NCI-H1436 (cell line): ENCODE measurements at places on chromosomes 1 and 21.

DNA sequence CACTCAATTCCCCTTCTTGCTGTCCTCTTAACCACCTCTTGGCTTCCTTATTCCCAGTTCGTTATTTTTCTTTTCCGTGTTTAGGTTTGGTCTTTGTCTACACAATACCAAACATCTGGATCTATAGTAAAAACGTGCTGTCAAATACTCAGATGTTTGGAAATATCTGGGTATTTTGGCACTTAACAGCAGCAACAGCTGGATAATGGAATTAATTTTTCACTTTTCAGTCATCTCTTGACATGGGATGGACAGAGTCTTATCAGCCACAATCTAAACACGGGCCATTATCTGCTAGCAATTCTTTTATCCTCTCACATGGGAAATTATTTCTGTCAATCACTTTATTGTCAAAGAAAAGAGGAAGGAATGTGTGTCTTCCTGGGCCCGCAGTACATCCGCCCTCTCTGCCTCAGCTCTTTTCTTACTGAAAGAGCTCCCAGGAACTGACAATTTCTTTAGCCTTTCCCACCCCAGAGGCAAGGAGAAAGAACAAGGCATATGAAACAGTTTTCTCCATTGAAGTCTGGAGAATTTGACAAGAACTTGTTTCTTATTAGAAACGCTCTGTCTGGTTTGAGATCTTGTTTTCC lies 13.4 kb downstream of the NHLH2 start:
- DNase-seq, result no peak

- no peak for DNase-seq
Observed at GRCh38 chr1:154407198-154408091, 2.3 kb downstream of the IL6R start.

DNA sequence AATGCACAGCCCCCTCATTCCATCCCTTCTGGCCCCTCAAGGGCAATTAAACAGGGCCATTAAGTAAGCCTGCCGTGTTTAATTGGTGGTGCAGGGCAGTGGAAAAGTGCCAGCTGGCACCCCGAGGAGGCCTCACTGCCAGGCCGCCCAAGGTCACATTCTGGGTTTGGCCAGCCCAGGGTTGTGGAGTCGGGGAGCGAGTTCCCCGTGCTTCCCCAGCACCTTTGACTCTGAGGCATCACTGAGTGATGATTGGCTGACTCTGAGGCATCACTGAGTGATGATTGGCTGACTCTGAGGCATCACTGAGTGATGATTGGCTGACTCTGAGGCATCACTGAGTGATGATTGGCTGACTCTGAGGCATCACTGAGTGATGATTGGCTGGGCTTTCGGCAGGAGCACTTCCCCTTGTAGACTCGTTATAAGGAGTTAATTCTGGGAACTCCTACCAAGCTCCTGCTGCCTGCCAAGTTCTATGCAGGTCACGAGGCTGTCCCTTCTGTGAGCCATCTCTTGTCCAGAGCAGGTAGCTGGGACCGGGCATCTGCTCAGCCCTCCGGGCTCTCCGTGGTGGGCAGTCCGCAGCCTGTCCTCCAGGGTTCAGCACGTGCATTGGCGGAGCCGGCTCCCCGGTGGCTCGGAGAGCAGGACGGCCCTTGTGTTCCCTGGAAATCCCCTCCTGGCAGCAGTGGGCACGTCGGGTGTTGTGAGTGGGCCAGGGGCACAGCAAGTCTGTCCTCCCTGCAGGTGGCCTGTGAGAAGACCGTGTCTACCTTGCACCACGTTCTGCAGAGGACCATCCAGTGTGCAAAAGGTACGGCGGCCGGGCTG lies 20.9 kb downstream of the CSTB start:
- DNase-seq, result no peak

- DNase-seq, result no peak
Observed at GRCh38 chr1:92834617-92835016, 2.8 kb downstream of the RPL5 start.

GRCh38 chr1:2411801-2412394 lies 466 bp downstream of the PEX10 start:
- no peak for DNase-seq

DNA sequence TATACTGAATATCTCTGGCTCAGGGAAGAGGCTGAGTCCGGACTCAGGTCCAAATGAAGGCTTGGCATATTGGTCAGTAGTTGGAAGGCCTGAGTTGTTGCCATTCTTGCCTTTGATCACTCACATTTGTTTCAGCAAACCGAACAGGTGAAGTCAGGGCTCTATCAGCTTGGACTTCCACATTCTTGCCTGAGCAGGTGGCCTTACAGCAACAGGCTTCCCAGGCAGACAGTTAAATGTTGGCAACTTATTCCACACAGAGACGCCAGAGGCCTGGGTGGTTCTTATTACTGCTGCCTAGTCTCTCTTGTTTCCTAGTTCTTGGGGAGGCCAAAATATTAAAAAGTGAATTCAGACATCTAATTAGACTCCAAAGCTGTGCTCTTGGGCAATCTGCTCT lies 36.6 kb downstream of the XCL2 start:
- DNase-seq, result no peak

DNA sequence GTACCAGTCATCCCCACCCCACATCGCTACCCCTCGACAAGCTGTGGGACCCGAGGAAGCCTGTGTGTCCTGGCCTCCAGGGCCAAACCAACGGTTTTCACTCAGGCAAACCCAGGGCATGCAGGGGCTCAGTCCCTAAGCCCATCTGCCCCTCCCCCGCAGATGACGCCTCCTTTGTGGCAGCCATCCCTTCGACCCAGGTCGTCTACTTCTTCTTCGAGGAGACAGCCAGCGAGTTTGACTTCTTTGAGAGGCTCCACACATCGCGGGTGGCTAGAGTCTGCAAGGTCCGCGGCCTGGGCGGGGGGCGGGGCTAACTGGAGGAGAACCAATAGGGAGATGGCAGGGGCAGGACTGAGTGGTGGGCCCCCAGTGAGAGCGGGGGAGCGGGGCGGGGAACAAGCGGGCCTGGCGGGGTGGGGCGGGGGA lies 7.4 kb downstream of the SEMA4A start:
- DNase-seq, result no peak

DNA sequence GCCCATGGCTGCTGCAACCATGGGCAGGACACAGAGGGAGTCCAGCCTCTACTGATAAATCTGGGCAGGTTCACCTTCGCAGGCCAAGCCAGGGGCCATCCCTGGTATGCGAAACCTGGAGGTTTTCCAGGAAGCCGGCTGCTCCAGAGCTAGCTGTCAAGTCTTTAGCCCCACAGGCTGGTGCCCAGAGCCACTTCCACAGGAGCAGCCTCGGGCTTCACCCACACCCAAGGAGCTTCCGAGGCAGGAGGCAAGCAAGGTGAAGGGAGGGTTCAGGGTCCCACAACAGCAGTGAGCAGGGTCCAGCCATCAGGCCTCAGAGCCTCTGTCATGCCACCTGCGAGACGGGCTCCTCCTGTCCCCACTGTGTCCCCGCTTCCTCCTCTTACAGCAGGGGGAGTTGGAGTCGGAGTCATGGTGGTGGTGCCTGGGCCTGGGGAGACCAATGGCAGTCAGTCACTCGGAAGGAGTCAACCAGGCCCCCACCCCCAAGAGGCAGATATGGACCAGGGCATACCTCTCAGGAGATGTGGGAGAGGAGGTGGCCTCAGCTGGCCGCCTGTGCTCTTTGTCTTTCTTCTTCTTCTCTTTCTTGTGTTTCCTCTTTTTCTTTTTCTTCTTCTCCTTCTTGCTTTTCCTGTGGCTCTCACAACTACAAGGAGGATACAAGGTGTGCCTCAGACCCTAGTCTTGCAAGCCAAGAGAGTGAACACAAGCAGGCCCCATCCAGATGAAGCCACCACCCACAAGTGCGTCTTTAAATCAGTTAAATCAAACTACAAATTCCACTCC lies 2.1 kb downstream of the C1orf35 start:
- DNase-seq, result no peak

- DNase-seq, result no peak
Observed at GRCh38 chr1:179968994-179969919, 14.6 kb downstream of the CEP350 start.

- no peak for DNase-seq
Observed at GRCh38 chr1:59292562-59292961, 4.3 kb upstream of the FGGY start.

DNA sequence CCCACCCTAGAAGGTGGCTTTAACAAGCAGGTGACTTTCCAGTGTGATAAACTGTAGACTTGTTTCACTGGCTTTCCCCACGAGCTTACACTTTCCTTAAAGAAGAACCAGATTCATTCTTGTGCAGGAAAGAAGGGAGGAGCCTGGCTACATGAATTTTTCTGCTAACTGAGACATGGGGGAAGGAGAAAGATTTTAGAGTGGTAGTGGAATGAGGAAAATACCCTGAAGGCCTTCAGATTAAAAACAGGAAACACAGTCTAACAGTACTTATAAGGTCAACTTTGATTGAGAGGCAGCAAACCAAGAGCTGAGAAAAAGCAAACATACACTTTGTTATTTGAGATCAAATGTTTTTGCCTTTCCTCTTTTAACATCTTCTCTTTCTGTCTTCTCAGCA lies 640.9 kb upstream of the PLXNA2 start:
- DNase-seq, result no peak

DNA sequence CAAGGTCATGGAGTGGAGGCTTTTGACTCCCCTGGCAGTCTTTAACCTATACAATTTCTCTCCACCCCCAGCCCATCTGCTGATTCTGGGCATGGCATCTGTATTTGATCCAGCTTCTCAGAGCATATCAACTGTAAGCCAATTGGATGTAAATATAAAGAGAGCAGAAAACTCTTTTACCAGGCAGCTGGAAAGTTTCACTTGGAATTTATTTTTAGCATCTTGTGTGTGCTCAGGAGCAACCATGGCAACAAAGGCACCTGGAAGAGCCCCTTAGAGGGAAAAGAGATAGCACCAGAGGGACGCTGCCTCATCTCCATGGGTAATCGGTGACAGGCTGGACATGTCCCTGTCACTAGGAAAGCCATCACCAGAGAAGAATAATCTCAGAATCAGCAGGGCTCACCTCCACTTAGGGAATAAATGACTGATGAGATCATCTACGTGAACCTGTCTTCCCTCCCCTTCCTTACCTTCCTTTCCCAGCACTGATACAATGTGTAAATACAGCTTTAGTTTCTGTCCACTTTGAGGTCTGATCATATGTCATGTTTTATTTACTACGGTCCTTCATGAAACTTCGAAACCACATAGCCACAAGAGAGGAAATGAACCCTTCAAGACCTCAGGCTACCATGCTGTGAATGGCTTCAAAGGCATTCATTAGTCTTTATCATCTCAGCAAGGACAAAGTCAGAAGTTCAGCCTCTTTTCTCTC lies 25.3 kb upstream of the SIPA1L2 start:
- DNase-seq, result no peak

- no peak for DNase-seq
Observed at GRCh38 chr1:89575207-89575606, 50.6 kb downstream of the LRRC8B start.

GRCh38 chr1:237093691-237094090 lies 51.7 kb downstream of the RYR2 start:
- no peak for DNase-seq

GRCh38 chr1:100862591-100862990 lies 32.1 kb downstream of the EXTL2 start:
- DNase-seq, result no peak

DNA sequence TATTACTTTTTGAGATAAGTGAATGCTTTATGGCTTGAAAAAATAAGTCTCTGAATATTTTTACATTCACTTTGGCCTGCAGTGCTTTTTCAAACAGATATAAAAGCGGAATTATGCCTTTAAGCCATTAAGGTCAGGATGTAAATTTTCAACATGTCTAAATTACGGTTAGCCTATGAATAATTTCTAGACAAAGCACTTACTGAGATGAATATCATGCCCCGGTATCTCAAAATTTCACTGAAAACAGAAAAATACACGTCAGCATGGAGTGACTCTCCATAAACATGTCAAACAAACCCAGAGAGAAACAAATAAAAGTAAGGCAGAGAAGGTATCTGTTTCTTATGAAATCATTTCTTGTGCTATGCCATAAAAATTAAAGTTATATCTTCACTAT lies 853.9 kb downstream of the KCNT2 start:
- no peak for DNase-seq

- no peak for DNase-seq
Observed at GRCh38 chr1:241838897-241839296, 9.1 kb upstream of the EXO1 start.

GRCh38 chr1:13478692-13479091 lies 35.1 kb downstream of the LRRC38 start:
- DNase-seq, result no peak

DNA sequence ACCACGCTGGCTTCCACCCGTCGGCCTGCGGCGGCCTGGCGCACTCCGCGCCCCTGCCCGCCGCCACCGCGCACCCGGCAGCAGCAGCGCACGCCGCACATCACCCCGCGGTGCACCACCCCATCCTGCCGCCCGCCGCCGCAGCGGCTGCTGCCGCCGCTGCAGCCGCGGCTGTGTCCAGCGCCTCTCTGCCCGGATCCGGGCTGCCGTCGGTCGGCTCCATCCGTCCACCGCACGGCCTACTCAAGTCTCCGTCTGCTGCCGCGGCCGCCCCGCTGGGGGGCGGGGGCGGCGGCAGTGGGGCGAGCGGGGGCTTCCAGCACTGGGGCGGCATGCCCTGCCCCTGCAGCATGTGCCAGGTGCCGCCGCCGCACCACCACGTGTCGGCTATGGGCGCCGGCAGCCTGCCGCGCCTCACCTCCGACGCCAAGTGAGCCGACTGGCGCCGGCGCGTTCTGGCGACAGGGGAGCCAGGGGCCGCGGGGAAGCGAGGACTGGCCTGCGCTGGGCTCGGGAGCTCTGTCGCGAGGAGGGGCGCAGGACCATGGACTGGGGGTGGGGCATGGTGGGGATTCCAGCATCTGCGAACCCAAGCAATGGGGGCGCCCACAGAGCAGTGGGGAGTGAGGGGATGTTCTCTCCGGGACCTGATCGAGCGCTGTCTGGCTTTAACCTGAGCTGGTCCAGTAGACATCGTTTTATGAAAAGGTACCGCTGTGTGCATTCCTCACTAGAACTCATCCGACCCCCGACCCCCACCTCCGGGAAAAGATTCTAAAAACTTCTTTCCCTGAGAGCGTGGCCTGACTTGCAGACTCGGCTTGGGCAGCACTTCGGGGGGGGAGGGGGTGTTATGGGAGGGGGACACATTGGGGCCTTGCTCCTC lies 1.9 kb downstream of the OLIG2 start:
- no peak for DNase-seq

DNA sequence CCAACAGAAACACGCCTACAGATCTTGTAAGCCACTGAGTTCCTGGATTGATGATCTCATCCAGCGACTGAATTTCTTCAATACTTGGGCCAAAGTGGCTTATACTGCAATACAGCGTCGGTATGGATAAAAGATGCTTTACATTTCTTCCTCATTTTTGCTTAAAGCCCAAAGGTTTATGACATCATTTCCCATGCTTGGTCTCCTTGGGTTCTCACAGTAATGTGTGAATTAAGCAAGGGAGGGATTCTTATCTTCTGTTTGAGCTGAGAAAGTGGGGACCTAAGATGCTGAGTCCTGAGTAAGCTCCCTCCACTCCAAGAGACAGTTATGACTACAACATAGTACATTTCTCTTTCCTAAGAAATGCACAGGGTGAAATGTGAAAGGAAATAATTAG lies 39.5 kb downstream of the LBR start:
- DNase-seq, result no peak

- no peak for DNase-seq
Observed at GRCh38 chr1:204221271-204221670, 7.5 kb upstream of the GOLT1A start.

GRCh38 chr1:37471345-37472231 lies 2.8 kb upstream of the ZC3H12A start:
- DNase-seq, result no peak

- no peak for DNase-seq
Observed at GRCh38 chr1:9434247-9435152, 104.8 kb upstream of the SLC25A33 start.

- no peak for DNase-seq
Observed at GRCh38 chr1:119790451-119791198, 20.6 kb downstream of the REG4 start.

- no peak for DNase-seq
Observed at GRCh38 chr1:113565621-113566020, 175.3 kb downstream of the MAGI3 start.
